Stimulated activated CD8-positive, alpha-beta memory T cell treated with anti-CD3 and anti-CD28 coated beads, Interleukin-12 subunit alpha, Interleukin-12 subunit beta, amount 100 ng/mL, for 4 hours (primary cell): ENCODE measurements at places on chromosomes 6 and 20.

GRCh38 chr6:7502743-7503142 is 38.7 kb upstream of the DSP start:
- no peak for DNase-seq

DNA sequence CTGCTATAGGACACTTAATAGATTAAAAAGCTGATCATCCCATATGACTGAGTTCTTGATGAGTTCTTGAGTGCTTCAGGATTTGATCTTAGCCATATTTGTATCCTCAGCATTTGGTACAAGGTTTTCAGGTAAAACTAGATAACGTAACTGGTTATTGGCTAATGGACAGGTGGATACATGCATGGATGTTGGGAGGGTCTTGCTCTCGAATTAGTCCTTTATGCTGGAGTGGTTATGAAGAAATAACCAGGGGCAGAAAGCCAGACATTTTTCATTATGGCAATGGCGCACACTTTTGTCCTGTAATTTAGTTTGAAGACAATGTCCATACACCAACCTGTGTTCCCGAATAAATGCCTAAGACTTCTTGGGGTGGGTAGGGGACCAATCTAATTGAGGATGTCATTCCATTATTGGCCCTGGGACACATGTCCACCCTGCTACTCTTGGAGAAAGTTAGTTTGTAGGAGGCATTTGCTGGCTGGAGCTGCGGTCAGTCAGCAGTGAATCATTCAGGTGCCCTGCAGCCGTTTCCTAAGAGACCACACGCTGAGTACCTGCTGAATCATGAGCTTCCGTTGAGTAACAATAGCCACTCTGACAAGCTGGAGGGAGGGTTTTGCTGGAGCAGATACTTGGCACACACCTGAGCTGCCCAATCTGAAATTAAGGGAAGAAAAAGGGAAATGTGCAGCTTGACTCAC is 194.4 kb downstream of the FOXA2 start:
- no peak for DNase-seq

GRCh38 chr6:48184648-48185047 is 73.7 kb upstream of the PTCHD4 start:
- DNase-seq = no peak

- no peak for DNase-seq
Observed at GRCh38 chr6:105178110-105178509, 1.7 kb downstream of the POPDC3 start.

DNA sequence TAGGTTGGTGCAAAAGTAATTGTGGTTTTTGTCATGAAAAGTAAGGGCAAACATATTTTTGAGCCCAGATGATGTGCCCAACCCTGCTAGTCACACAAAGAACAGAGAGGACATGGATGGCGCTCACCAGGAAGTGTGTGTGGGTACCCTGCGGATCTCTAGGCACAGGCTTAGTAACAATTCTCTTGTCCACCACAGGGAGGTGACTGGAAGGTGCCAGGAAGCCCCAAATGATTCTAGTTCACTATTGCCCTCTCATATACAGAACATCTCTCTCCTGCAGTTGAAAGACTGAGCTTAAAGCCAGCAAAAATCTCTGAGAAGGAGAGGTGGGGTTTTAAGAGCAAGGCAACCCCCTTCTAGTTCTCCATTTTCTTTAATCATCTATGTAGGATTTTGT is 272.1 kb upstream of the TAB2 start:
- no peak for DNase-seq

DNA sequence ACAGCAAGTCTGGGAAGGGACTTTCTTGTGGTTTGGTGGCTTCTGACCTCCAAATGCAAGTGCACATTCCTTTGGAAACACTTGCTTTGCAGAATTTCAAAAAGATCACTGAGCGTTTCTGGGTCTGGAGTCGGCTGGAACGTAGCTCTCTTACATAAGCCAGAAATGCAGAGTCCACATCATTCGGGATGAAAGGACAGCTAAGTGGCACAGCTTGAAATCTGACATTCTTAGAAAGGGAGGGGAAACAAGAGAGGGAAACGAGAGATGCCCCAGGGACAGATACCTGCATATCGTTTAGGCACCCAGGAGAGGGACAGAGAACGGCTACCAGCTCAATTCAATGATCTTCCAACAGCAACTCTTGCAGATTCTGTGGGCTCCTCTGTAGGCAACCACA is 118.7 kb downstream of the NFATC2 start:
- no peak for DNase-seq

- no peak for DNase-seq
Observed at GRCh38 chr20:44074252-44075151, 112.5 kb downstream of the JPH2 start.

DNA sequence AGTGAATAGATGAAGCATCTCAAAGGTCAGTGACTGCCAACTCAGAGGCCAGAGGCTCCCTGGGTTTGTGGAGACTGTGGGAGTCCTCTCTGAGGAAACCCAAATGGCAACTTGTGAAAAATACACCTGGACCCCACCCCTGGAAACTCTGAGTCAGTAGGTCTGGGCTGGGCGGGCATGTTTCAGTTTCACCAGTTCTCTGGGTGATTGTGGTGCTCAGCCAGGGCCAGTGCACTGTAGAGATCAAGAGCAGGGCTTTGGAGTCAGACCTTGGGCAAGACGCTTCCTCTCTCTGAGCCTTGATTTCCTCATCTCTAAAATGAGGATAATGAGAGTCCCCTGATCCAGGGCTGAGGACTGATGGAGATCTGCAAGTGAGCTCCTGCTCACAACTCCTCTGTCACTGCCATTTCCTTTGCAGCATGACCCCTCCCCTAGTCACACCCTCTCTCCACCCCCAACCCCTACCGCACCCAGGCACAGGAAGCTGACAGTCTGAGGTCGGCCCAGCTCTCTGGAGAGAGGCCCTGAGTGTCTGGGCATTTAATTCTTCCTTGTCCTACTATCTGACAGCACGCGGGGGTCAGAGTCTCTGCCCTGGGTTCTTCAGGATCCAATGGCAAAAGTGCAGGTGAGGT is 5.1 kb downstream of the DEF6 start:
- peak; percentile 75 for DNase-seq

DNA sequence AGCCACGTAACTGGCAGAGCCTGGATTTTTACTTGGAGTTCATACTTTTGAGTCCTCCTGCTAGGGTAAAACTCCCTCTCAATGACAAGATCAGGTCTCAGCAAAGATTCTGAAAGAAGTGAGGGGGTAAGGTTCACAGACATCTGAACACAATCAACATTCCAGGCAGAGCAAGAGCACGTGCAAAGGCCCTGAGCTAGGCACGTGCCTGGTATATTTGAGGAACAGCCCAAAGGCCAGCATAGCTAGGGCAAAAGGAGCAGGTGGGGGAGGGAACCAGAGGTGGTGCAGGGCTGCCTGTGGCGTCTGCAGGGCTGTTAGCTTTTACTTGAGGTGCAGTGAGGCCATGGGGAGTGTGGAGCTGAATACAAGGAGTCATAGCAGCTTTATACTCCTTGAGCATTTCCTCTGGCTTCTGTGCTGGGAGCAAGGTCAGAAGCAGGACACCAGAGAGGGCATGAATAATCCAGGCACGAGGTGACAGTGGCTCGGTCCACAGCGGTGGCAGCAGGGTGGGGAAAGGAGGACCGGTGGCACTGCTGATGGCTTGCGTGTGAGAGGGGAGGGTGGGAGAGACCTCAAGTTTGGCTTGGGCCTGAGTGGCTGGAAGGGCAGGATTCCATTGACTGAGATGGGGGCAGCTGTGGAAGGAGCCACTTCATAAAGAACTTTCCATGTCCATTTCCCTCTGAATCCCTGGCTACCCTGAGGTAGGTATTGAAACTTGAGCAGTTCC is 57.0 kb downstream of the DLGAP4 start:
- no peak for DNase-seq
